ENCODE measurements at places on chromosomes 1 and 21.

- H3K4me1 ChIP-seq: no peaks in the 10 kb centered on the region
- DNase-seq: peak; percentile 56
- H3K36me3 ChIP-seq: no peaks in the 10 kb centered on the region
- no peaks in the 10 kb centered on the region for H3K27me3 ChIP-seq
- H3K27ac ChIP-seq: no peak overlapping the region
These were observed 137.7 kb downstream of the COL11A1 start for GRCh38 chr1:102970496-102971078.

DNA sequence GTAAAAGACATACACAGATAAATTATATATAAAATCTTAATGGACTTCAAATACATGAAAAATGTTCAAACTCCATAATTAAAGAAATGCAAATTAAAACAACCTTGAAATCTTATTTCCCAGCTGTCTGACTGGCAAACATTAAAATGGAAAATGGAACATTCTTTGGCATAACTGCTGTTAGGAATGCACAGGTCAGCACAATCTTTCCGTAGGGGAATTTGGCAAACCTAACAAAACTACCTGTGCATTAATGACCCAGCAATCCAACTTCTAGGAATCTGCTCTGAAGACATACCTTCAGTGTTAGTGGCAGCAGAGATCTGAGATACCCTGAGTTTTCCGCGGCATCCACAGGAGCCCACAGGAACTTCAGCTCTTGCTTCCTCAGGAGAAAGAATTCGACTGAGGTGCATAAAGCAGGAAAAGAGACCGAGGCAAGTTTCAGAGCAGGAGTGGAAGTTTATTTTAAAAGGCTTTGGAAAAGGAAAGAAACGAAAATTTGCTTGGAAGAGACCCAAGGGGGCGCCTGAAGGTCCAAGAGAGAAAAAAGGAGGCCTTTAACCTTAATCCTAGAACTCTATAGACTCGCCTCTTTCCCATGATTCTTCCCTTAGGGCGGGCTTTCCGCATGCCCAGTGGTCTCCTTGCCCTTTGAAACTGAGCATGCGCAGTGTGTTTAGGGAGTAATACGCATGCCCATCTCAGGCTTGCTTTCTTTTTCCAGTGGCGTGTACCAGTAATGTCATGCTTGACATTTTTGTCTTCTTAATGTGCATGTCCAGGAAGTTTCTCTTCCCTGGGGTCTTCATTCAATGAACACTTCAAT lies 24.8 kb downstream of the LYPD8 start:
- no peaks in the 10 kb centered on the region for H3K27me3 ChIP-seq
- H3K4me1 ChIP-seq: no peaks in the 10 kb centered on the region
- no peak overlapping the region for H3K27ac ChIP-seq
- H3K36me3 ChIP-seq: no peaks in the 10 kb centered on the region

DNA sequence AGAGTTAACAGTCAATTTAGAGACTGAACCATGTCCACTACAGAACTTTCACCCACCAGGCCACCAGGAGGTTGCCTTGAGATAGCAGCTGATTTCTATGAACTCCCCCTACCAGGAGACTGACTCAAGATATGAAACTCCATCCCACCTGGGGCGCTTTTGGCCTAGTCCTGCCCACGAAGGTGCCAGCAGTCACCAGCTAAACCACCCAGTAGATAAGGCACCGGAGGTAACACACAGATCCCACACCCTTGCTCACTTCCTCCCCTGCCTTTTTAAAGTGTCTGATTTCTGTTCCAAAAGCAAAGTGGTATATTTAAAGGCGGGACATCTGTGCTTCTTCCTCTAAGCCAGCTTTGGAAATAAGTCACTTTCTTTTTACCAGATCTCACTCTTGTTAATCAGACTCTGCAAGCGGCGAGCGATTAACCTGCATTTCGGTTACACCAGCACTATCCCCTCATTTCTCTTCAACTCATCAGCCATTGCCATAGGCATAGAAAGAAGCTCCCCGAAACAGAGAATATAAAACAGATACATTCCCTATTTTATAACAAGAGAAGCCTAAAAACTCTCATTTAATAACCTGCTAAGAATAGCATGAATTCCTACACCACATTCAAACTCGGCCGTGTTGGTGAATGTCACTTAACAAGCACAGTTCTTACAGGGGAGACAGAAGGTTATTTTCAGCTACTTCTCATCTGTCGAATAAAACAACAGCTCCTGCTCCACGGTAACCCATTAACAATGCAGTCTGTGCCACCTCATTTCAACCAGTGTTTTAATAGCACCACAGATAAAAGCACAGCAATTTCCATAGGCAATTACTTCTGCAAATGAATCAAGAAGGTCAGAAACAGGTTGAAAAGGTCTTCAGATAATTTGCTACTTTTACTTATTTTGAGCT lies 318.1 kb downstream of the KCNH1 start:
- H3K4me3 ChIP-seq: no peak overlapping the region
- no peak for DNase-seq
- H3K27ac ChIP-seq: no peak overlapping the region
- no peaks in the 10 kb centered on the region for H3K27me3 ChIP-seq

DNA sequence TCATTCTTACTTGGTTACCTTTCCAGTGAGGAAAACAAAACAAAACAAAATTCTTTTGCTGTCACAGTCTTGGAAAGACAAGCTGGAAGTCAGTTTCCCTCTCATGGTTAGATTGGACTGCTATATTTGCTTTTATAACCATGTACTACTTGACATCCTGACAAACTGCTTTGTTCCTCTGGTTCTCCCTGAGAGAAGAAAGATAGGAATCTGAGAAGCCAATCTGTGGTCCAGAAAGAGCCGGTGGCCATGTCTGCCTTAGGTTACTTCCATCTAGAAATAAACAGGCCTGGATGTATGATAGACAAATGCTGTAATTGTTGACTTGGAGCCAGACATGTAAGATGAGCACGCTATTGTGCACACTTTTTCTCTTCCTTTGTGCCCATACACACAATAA lies 330.0 kb downstream of the BRINP3 start:
- H3K4me3 ChIP-seq: no peak overlapping the region
- H3K4me1 ChIP-seq: no peaks in the 10 kb centered on the region
- no peak overlapping the region for H3K27ac ChIP-seq
- no peaks in the 10 kb centered on the region for H3K27me3 ChIP-seq
- DNase-seq: no peak
- H3K36me3 ChIP-seq: no peaks in the 10 kb centered on the region

DNA sequence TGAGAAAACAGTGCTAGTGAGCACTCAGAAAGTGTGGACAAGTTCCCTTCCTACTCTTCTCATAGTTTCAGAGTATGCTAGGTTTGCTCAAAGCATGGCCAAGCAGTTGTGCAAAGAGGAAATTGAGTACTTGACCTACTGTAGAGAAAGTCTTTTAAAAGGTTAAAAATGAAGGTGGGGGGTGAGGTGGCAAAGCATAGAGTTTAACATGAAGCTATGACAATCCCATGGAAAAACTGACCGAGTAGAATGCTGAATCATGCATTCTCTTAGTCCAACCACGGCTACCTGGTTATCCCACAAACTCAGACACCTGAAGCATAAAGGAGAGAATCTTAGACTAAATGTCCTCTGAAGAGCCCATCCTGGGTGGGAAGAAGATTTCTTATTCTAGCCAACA lies 79.9 kb downstream of the PTPN14 start:
- no peak overlapping the region for H3K27ac ChIP-seq
- H3K27me3 ChIP-seq: no peaks in the 10 kb centered on the region
- no peak overlapping the region for H3K4me3 ChIP-seq
- H3K36me3 ChIP-seq: no peaks in the 10 kb centered on the region
- DNase-seq: no peak

DNA sequence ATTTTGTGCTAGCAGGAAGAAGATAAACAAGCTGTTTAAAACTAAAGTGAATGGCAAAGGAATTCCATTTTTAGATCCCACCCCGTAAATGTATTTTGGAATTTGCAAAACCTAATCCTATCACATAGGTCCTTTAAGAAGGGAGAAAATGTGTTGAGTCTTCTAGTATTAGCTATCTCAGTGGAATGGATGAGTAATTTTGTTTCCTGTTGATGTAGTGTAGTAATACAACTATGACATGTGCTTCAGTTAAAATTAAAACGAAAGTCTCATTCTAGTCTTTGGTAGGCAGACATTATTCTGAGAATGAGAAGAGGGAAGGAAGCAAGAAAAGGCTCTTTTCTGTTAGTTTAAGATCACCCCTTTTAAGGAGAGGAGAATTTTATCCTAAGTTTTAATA lies 265.9 kb upstream of the C1orf105 start:
- H3K27ac ChIP-seq: peak overlapping the region; percentile 45
- H3K4me1 ChIP-seq: peaks cover 13% of the 10 kb centered on the region
- DNase-seq: no peak
- no peak overlapping the region for H3K4me3 ChIP-seq

DNA sequence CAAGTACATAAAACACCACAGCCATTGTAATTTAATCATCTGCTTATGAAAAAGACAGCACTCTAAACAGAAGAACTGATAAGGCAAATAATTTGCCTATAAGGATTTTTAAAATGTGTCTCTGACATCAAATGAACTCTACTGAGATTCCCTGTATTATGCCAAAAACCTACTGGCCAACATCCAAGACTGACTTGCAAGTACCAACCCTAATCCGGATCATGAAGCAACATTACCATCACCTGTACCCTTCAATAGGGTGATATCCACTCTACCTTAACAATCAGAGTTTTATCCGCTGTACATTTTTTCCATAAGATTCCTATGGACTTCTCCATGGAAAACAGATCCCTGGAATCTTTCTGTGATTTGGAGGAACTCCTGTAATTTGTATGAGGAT lies 4.6 kb downstream of the RGS7 start:
- peaks cover 17% of the 10 kb centered on the region for H3K27me3 ChIP-seq
- no peak for DNase-seq
- no peaks in the 10 kb centered on the region for H3K4me1 ChIP-seq
- no peaks in the 10 kb centered on the region for H3K36me3 ChIP-seq

GRCh38 chr1:32775640-32776337 lies 41.4 kb downstream of the YARS1 start:
- H3K27ac ChIP-seq: peak overlapping the region; percentile 41
- no peak for DNase-seq
- no peaks in the 10 kb centered on the region for H3K27me3 ChIP-seq

GRCh38 chr1:27538793-27539192 lies 48.8 kb upstream of the WASF2 start:
- no peak overlapping the region for H3K4me3 ChIP-seq
- no peak for DNase-seq
- no peaks in the 10 kb centered on the region for H3K27me3 ChIP-seq
- peak overlapping the region; percentile 78 for H3K27ac ChIP-seq
